Left ventricle myocardium superior (tissue), 1 donor: ENCODE measurements at places on chromosomes 5 and 9. TPM values are rescaled to one million over a fixed set of nuclear protein-coding genes. Genes with fewer than 3 reads are reported as not detected.

FBP2 gene
- not detected for total RNA-seq

WHRN gene
- total RNA-seq: 0.57 TPM

ACSL6 gene
- 4.4 TPM for total RNA-seq

SGCD gene
- 76.9 TPM for total RNA-seq

COL15A1 gene
- total RNA-seq: 47.2 TPM

RLN1 gene
- 0.35 TPM for total RNA-seq

GRCh38 chr5:129747572-129748407 is at the start of gene MINAR2:
Gene MINAR2 (plus strand): TSS chr5:129748094. CDS start chr5:129748191, 97 bp downstream.
- no peak for DNase-seq

GRCh38 chr9:114004221-114004716 is 73.8 kb downstream of the AMBP start:
- peak; percentile 64 for DNase-seq

GRCh38 chr5:170097934-170098333 is 7.8 kb upstream of the FOXI1 start:
- DNase-seq: peak; percentile 38

DNA sequence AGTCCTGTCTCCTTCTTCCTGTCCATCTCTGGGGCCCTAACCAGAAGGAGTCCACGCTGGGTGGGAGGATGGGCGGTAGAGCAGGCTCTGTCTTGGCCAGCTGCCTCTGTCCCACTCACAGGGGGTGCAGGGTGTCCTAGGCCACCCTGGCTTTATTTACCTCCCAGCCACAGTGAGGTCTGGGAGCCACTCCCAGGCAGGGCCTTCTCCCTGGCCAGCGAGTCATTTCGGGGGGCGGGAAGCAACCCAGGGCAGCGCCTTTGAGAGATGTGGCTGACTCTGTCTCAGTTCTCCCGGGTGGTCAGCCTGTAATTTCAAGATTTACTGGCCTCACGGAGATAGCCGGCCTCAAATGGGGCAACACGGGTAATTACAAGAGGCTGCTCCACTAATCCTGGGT is 67.4 kb upstream of the PTCH1 start:
- no peak for DNase-seq

DNA sequence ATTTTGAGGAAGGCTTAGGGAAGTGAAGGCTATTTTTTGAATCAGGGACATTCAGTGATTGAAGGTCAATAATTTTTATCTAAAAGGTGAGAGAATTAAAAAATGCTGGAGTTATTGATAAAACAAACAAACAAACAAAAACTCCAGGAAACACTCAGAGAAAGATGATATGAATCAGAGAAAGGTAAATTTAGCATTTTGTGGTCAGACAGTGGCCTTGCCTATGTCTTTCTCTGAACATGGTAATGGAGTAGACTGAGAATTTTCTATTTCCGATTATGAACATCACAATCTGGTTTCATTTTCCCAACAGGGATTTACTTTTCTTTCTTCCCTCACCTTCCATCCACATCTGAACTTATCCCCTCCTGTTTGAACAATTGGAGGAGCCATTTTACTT is 353.6 kb upstream of the RIOK2 start:
- no peak for DNase-seq

- no peak for DNase-seq
Measured at GRCh38 chr5:181215997-181216989, 6.8 kb upstream of the TRIM41 start.
